ENCODE measurements at places on chromosomes 6 and 20.

GRCh38 chr6:170205534-170206316 is 85.2 kb downstream of the DLL1 start:
- no peak for DNase-seq

- peak; percentile 77 for DNase-seq
Observed at GRCh38 chr20:21027569-21027968, 78.6 kb downstream of the LINC00237 start.

GRCh38 chr20:5827098-5827853 is 77.1 kb downstream of the SHLD1 start:
- DNase-seq: no peak

DNA sequence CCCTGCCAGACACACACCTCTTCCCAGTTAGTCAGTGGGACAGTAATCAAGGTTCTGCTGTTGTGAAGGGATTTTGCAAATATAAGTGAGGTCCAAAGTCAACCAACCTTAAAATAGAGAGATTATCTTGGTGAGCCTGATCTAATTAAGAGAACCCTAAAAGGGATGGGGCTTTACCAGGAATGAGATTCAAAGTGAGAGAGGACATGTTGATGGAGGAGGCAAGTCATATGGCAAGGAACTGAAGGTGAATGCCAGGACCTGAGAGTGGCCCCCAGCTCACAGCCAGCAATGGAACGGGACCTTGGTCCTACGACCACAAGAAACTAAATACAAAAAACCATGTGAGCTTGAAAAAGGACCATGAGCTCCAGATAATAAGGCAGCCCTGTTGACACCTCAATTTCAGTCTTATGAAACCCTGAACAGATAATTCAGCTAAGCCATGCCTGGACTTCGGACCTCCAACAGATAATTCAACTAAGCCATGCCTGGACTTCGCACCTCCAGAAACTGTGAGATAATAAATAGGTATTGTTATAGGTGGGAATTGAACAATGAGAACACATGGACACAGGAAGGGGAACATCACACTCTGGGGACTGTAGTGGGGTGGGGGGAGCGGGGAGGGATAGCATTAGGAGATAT is 253.4 kb downstream of the GMPR start:
- no peak for DNase-seq

- DNase-seq: no peak
Observed at GRCh38 chr6:5531853-5532375, 270.6 kb downstream of the FARS2 start.

DNA sequence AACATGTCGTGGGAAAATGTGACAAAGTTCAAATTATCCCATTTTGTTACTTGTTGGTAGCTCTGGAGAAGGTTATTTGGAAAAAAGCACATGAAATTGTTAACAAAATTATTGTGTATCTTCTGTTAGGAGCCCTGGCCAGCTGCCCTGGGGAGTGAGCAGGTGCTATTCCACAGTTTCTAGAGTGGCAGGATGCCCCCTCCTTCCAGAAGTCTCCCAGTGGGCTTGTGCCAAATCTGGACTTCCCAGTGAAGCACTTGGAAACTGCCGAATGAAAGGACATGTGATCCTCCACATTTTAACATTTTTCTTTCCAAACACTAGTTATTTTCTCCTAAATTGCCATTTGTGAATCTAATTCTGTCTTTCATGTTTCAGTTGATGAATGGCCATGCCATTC is 66.9 kb upstream of the CLDN20 start:
- no peak for DNase-seq

- DNase-seq: peak; percentile 60
Observed at GRCh38 chr6:78538002-78538401, 329.3 kb upstream of the IRAK1BP1 start.
